ACHN (cell line): ENCODE measurements at places on chromosomes 3 and 15.

GRCh38 chr3:55968331-55968730 is 481.2 kb upstream of the WNT5A start:
- DNase-seq = no peak

DNA sequence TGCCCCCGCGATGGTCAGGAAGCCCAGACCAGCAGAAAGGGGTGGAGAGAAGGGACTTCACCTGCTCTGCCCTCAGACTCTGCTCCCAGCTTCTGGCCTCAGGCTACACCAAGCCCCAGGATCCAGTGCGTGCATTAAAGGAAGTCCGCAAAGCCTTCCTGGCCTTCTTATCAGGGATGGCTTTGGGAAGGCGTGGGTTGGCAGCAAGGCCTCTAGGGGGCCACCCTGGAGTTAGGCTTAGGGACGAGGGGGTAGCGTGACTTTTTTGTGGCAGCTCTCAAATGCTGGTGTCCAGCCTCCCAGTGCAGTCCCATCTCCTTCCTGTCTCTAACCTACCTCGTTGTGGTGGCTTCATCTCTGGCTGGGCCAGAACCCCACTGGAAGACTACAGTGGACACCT is 18.9 kb upstream of the RPL29 start:
- peak; percentile 7 for DNase-seq

DNA sequence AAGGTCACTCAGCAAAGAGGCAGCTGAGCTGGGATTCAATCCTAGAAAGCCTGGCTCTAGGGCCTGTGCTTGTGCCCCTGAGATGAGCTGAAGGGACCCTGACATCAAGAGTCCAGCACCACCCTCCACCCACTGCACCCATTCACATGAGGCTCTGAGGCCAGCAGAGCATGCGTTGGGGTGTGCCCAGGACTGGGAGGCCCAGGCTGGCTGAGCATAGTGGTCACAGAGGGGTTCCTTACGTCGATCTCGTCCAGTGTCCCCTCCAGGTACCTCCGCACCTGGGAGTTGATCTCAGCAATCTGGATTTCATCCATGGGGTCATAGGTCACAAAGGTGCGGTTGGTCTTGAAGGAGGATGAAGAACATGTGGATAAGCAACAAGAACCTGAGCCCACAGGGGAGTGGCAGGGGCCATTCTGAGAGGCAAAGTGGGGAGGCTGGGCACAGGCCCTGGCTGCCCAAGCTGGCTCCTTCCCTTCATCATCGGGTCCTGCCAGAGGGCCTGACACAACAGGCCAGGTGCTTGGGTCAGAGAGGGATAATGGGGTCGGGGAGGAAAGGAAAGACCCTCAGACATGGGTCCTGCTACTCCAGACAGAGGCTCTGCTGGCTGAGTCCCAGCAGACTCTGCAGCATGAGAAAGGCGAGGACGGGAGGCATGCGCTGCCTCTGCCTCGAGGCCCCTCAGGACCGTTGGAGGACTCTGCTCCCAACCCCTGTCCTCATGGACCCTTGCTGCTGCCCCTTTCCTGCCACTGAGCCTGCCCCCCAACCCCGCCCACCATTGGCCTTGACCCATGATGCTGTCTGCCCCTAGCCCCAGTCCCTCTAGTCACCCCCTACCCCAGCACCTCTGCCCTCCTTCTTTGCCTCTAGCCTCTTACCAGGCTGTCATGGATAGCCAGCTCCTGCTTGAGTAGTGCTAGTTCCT is 35.2 kb downstream of the KIF9 start:
- no peak for DNase-seq

DNA sequence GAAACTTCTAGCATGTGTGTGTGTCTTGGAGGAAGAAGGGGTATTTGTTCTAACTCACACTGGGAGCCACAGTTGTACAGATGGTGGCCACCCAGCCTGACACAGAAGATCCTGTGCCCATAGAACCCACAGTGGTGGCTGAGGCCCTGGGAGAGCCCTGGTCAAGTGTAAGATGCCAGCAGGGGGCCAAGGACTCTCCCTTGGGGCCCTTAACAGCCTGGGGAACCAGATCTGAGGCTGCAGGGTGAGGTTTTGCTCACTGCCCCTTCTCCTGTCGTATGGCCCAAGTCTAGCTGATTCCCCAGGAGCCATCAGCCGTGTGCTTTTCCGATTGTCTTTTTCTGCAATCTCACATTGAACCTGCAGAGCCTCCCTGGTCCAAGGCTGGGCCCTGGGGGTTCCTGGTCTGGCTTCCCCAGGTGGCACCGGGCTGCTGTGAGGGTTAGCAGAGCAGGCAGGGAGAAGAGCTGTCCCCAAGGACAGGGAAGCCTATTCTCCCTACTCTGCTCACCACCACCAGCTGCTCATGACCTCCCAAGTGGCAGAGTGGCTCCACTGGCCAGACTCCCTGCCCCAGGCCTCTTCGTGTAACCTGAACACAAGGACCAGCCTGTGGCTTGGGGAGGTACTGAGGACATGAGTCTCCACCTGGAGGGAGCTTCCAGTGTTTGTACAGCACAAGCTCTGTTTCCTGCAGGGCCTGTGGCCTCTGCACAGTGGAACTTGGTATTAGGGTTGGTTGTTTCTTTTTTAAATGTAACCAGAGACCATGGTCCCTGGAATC is 51.9 kb downstream of the CA12 start:
- no peak for DNase-seq

- peak; percentile 41 for DNase-seq
These were observed 24.1 kb downstream of the SHC4 start for GRCh38 chr15:48939648-48940047.
